ENCODE measurements at places on chromosomes 16 and 17.

GRCh38 chr17:1029196-1029921 lies 32.4 kb downstream of the TIMM22 start:
- DNase-seq, result no peak

DNA sequence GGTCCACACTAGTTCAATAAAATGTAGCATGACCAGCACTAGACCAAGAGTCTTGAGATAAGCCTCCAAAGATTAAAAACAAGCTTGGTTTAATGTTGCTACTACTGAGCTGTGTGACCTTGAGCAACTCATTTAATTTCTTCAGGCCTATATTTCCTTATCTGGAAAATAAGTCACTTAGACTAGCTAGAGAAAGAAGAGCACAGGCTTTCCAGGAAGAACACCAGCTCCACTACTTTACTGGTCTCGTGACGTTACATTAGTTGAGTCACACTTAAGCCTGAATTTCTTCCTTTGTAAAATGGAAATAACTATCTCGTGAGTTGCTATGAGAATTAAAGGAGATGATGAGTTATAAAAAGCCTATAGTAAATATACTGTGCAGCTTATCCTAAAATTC lies 5.4 kb downstream of the HELZ start:
- DNase-seq, result no peak

DNA sequence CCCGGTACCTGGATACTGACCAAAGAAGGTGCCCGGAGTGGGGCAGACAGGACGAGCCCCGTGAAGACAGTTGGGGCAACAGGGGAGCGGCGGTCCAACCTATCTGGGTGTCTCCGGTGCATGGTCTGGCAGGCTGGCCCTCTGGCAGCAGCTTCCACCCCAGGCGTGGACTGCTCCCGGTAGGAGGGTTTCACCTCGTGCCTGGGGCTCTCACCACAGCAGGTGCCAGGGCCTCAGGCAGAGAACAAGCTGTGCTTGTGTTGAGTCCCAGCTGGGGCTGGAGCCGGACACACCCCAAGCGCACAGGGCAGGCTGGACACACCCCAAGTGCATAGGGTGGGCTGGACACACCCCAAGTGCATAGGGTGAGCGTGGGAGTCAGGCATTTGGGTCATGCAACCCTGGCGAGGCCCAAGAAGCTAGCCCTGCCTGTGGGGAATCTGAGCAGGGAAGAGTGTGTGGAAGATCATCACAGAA lies 1.5 kb upstream of the FBXL16 start:
- no peak for DNase-seq

GRCh38 chr16:55711959-55712876 lies 56.4 kb downstream of the SLC6A2 start:
- DNase-seq, result peak; percentile 44

- no peak for DNase-seq
These were observed 66.7 kb downstream of the SOX9 start for GRCh38 chr17:72187556-72187955.

DNA sequence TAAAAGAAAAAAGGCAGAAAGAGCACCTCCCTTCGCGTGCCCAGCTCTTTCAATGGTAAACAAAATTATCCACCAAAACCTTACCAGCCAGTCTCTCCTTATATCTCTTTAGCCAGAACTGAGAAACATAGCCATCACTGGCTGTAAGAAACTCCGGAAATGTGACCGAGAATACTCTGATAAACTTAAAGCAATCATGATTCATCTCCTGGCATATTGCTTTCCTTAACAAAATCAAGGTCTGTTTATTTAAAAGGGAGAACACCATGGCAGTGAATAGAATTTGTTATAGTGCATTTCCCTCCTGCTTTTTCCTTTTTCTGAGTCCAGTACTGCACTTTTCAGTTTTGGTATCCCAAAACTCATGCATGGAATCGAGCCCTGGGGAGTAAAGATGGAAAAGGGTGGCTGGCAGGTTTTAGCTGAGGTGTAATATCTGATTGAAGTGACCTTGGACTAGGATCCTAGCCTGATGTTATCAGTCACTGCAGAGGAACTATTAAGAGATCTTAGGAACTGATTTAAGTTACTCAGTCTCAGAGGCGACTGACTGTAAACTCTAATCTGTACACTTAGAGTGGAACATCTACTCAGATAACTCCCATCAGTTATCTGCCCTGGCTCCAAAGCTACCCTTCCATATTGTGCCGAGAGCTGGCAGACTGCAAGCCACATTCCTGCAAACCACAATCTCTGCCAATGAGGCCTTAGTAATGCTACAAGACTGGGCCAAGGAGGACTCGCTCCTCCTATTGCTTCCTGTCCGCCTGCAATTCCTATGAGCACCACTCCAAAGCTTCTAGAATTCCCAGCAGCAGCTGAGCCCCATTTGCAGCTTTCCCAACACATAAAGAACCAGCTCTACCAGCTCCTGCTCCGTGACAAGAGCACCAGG lies 7.4 kb upstream of the COX10 start:
- DNase-seq, result no peak
